Glutamatergic neuron (in vitro differentiated cells): ENCODE measurements at places on chromosomes 6 and 20.

DNA sequence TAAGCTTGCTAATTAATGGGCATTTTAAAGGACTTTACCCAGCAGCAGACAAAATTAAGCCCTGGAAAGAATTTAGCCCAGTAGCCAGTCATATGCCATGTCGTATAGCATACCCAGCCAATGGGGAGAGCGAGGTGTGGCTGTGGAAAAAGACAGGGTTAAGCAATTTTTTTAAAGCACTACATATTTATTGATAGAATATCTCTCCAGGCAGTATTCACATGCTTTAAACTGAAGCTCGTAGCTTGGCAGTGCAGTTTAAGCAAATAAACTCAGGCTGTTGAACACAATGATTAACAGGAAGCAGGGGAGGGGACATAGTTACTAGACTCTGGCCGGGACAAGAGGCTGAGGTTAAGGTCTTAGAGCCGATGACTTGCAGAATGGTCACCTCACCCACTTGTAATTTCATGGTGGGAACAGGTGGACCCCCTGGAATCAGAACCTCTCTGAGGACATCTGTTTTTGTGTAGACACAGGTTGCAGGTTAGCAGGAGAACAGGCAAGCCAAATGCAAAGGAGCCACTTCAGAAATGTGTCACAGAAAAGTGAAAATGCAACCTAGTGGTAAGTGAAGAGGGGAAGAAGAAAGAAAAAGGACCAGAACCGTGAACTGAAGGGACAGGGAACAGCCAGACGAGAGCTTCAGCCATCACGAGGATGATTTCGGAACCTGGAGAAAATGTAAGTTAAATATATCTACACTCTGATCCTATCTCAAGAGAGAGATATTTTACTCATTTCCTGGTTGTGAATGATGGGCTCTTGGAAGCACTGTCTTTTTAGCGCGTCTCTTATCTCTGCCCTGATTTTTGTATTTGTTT is 7.2 kb downstream of the GCNT2 start:
- no peak for DNase-seq

- DNase-seq: no peak
Observed at GRCh38 chr20:13356591-13356990, 135.5 kb downstream of the ISM1 start.

- peak; percentile 92 for DNase-seq
Observed at GRCh38 chr6:26025894-26026832, 61.1 kb upstream of the HFE start.

DNA sequence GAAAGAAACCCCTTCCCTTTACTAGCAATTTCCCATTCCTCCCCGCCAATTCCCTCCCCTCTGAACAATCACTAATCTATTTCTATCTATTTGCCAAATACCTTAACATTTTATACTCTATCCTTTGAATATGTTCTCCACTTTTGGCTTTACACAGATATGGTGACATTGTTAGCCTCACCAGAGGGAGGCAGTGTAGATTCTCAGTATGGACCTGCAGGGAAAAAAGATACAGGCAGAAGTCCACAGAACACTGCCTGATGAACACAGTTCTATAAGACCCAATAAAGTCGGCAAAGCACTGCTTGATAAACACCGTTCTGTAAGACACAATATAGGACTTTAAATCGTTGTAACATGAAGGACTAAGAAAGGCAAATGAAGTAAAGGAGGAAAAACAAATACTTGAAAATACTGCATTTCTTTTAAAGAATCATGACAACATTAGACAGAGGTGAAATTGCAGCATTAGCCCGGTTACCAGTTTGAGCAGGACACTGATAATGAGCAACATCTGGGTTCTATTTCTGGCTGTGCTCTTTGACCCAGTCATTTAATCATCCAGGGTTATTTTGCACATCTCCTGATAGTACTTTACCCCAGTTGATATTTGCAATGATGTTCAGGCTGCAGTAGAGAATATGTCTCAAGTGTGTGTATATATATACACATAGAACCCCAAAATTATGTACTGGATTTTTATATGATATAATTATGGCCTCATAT is 296.8 kb downstream of the UTRN start:
- DNase-seq: no peak

GRCh38 chr6:167157863-167158262 is at the start of gene GPR31:
TSS of gene GPR31 (minus strand) at chr6:167157980. CDS start at chr6:167157831, 149 bp downstream.
- DNase-seq: no peak

- no peak for DNase-seq
Observed at GRCh38 chr6:128135325-128135724, 234.5 kb upstream of the THEMIS start.

DNA sequence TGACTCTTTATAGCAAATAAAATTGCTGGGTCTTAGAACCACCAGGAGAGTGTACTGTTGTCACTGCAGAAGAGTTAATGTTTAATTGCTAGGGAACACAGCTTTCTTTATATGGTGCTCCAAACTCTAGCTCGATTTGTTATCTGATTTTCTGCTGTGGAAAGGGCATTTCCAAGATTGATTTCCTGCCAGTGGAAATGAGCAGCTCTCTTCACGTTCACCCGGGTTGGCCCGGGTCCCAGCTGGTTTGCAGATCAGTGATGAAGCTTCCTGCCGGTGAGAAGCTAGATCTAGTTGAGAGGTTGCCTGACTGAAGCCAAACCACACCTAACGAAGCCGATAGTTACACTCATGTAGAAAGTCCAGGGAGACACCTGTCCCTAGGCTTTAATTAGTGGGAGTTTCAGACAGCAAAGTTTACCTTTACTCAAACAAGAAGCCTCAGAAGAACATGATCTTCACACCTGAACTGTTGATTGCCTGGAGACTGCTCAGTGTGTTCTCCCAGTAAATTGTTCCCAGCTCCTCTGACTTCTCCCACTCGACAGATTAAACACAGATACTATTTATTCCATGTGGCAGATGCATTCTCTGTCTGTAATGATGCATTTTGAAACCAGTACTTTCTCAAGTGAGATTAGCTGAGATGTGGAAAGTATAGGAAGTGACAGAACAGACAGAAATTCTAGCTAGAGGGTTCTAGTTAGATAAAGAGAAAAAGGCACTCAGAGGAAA is 27.8 kb downstream of the PAQR8 start:
- no peak for DNase-seq
